ENCODE measurements at places on chromosomes 6 and 20.
A peak's percentile ranks its signal among the peaks of the same experiment; 100 is the strongest.

DNA sequence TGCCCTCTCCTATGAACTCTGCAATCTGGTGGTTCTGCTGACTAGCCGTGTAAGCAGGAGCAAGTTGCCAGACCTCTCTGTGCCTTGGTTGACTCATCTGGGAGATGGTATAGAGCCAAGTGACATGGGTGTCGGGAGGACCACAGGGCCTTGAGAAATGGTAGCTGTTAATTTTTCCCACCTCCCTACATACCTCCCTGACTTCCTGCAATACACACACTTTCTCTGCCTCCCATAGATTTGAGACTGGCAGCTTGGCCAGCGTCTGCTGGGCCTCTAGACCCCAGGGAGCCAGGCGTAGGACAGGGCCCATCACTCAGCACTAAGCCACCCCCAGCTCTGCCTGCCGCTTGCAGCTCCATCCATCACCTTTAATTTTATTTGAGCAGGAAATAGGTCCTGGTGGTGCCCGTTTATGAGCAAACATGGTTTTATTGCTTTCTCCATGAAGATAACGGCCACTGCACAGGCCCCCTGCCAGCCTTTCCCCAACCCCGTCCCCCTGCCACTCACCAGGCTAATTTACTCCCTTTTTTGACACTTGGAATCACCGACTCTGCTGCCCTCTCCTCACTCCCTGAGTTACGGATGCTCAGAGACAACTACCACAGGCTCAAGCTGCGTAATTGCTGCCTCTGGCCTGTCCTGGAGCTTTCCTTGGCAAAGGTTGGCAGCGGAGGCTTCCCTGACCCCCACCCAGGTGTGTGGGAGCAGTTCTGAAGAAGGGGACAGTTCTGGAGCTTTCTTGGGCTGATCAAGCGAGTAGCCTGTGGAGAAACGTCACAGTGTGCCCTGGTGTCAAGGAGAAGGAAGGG is 11.1 kb downstream of the GLP1R start:
- no peak for DNase-seq

DNA sequence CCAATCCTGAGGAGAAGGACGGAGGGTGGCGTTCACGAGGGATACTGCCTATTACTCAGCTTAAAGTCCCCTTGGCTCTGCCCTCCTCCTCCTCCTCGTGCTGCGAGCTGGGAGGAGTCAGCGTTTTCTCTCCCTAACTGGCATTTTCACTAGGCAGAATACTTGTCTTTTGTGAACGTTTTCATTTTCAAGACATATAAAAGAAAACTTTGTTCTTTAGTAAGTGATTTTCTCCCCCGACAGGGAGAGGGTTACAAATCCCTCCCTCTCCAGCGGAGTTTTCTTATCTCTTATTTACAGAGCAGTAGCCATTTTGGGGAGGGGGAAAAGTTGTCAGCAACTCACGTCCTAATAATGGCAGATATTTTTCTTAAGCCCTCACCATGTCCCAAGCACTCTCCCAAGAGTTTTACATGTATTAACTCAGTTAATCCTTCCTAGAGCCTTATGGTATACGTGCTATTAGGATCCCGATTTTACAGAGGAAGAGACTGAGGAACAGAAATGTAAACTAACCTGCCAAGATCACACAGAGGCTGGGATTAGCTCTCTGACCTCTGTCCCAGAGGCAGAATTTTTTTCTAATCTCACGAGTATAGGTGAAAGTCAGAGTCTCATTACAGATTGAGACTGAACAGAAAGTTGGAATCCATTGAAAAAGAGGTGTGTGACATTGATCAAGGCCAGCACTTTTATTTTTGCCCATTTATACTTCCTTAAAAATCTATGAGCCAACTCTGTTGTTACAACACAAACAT is 30.0 kb upstream of the ZNF217 start:
- DNase-seq = peak; percentile 73

DNA sequence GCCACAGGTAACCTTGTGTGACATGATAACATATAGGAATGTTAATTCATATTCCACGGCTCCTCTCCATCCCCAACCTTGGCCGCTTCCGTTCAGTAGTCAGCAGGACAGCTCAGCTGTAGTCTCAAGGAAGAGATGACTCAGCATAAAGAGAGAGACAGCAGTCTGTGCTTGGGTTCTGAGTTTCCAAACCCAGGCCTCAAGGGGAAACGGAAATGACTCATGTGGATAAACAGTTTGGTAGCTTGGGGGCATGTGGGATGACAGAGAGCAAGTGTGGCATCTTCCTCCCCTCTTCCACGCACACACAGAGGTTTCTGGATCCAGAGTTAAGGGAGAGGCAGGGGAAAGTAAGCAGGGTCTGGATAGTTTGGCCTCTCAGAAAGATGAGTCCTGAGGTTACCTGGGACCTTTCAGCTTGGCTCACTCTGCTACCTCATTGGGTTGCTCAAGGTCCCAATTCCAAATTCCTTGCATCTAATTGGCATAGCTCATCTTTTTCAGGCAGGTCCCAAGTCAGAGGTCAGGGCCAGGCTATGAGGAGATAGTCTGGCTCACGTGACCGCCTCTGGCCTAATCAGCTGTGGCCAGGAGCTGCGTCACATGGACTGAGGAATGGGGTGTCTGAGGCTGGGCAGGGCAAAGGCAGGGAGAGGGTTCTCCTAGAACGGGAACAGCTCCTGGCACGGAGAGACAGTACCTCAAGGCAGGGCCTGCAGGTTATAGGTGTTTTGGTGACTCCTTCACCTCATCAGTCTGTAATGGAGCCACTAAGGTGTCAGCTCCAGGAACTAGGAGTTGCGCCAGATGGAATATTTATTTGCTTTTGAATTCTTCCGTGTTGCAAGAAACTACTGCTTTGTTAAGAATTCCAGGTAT is 36.5 kb upstream of the MLN start:
- DNase-seq = peak; percentile 99

- no peak for DNase-seq
Measured at GRCh38 chr6:148580442-148580841, 166.4 kb upstream of the UST start.

- no peak for DNase-seq
Measured at GRCh38 chr20:32638848-32639247, 34.9 kb downstream of the C20orf203 start.

DNA sequence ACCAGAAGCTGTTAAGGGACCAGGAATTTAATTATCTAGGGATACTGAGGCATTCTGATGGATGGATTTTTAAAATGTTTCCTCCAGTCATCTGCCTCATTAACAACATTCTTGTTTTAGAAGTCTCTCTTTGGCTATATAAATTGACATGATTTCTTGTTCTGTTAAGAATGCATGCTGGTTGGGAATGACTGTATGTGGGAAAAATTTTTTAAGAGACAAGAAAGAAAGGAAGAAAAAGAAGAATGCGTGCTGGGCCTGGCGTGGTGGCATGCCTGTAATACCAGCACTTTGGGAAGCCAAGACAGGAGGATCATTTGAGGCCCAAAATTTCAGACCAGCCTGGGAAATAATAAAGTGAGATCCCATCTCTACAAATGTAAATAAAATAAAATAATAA is 203.6 kb downstream of the GJA1 start:
- no peak for DNase-seq

- no peak for DNase-seq
Measured at GRCh38 chr6:154592199-154592860, 81.8 kb upstream of the CNKSR3 start.

DNA sequence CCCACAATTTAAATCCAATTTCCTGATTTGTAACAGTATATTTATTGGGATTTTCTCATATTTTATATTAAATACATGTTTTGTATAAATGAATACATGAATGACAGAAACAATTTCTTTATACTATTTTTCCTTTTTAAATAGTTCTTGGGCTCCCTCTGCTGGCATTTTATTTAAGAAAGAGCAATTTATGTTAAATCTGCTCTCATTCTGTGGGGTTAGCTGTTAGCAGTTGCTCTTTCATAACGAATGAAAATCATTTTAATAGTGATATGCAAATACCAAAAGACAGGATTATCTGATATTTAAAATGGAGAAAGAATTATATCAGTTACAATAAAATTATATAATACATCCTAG is 118.3 kb downstream of the RALGAPA2 start:
- DNase-seq = peak; percentile 7

DNA sequence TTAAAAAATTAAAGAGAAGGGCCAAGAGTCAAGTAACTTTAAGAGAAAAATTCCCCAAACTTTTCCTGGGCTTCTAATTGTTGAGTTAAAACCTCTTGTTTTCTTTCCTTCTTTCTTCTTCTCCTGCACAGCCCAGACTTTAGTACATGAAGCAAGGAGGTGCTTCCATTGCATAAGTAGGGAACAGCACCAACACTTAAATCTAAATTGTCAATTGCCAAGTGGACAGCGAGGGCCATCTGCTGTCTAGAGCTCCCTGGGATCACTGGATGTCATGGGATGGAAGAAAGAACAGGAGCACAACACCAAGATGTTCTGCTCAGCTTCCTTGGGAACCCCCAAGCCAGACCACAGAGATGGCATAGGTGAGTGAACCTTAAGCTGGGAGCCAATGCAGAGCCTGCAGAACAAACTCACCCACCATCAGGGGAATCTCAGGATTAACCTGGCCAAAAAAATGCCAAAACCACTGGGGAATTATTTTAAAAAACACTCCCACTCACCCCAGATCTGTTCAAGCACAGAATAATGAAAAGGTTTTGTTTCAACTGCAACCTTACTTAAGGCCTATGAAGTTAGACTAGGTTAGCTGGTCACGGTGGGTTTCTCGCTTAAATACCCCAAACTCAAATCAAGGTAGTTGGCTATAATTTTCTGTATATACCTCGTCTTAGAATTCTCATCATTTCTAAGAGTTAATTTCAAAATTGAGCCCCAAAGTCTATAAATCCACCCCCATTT is 67.8 kb downstream of the TNFRSF21 start:
- no peak for DNase-seq

GRCh38 chr6:111175109-111175508 is 87.8 kb downstream of the SLC16A10 start:
- no peak for DNase-seq

GRCh38 chr6:156189714-156190113 is 587.5 kb upstream of the ARID1B start:
- DNase-seq = no peak

GRCh38 chr6:166008441-166009369 is 158.9 kb downstream of the TBXT start:
- no peak for DNase-seq

DNA sequence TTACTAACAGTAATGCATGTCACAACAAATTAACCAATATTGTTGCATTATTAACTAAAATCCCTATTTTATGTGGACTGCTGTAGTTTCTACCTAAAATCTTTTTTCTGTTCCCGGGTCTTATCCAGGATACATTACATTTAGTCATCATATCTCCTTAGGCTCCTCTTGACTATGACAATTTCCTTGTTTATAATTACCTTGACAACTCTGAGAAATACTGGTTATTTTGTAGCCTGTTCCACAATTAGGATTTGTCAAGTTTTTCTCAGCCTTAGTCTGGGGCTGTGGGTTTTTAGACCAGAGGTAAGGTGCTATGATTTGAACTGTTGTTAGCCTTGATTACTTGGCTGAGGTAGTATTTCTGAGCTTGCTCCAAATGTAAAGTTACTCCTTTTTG is 3.7 kb downstream of the FBXO5 start:
- no peak for DNase-seq

DNA sequence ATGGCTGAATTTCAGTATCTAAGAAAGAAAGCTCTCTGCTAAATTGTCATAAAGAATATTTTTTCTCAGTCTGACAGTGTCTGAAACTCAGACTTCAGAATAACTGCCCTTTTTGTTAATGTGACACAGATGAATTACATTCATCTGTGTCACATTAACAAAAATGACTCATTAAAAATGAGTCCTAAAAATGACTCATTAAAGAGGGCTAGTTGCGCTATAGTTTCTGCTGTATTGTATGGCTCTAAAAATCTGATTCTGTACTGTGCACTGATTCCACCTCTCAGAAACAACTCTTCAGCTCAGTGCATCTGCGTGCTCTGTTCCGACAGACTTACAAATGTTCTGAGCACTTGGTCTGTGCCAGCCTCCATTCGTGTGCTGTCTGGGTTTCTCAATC is 15.0 kb downstream of the RNF114 start:
- peak; percentile 71 for DNase-seq

- DNase-seq = no peak
Measured at GRCh38 chr6:116450769-116451740, 10.1 kb upstream of the CALHM6 start.

- DNase-seq = no peak
Measured at GRCh38 chr20:23449421-23449820, 3.3 kb downstream of the CST11 start.

DNA sequence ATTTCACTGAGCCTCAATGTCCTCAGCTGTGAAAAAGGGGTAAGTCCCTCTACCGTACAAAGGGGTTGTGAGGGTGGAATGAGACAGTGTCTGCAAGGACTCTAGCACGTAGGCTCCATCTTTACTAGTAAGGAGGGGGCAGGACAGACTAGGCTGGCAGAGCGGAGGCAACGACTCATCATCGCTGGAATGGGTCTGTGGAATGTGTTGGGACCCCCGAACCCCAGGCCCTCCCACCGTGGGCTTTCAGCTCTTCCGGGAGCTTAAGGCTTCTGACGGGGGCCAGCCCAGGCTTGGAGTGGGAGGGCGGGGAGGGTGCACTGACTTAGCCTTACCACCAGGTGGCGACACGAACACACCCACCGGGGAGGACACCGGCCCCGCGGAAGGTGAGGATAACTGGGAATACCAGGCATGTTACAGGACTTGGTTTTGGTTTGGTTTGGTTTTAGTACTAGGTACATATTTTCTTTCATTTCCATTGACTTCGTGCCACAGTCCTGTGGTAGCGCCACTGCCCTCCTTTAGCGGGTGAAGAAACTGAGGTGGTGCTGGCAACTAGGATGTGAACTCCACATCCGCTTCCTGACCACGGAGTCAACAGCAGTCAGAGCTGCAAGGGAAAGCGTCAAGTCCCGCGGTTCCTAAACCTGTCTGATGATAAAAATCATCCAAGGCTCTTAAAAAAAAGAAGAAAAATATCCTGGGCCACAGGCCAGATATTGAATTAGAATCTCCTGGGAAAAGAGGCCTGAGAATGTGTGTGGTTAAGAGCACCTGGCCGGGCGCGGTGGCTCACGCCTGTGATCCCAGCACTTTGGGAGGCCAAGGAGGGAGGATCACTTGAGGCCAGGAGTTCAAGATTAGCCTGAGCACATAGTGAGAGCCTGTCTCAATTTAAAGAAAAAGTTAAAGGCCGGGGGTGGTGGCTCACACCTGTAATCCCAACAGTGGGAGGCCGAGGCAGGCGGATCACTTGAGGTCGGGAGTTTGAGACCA is 10.3 kb upstream of the TULP1 start:
- peak; percentile 71 for DNase-seq

DNA sequence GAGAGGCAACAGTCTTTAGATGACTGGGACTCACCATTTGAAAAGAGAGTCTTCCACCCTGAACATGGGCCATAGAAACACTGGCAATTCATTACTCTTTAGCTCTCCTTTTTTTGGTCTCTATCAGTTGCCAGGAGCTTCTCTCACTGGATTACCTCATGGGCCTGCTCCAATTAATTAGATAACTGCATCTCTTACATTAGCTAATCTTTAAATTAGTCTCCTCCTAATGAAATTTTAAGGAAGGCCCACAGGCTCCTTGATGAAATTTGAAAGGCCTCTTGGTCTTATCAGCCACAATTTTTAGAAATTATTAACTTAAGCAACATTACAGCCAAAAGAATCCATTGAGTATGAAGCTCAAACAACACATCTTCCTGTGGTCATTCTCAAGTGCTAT is 184.4 kb downstream of the UNC5CL start:
- DNase-seq = no peak

GRCh38 chr6:16700202-16700915 is 60.9 kb downstream of the ATXN1 start:
- DNase-seq = no peak
